ENCODE measurements at places on chromosomes 7 and 10. TPM values are rescaled to one million over a fixed set of nuclear protein-coding genes. Genes with fewer than 3 reads are reported as not detected.

- no peaks in the 10 kb centered on the region for H3K36me3 ChIP-seq
- H3K4me1 ChIP-seq: no peaks in the 10 kb centered on the region
- DNase-seq: no peak
- no peaks in the 10 kb centered on the region for H3K27me3 ChIP-seq
- H3K4me3 ChIP-seq: no peak overlapping the region
- no peak overlapping the region for H3K27ac ChIP-seq
Observed at GRCh38 chr7:40311307-40311706, 176.5 kb downstream of the SUGCT start.

- H3K36me3 ChIP-seq: no peaks in the 10 kb centered on the region
- no peak overlapping the region for H3K27ac ChIP-seq
- peak; percentile 40 for DNase-seq
- H3K27me3 ChIP-seq: no peaks in the 10 kb centered on the region
Observed at GRCh38 chr7:2986561-2986960, 57.1 kb downstream of the CARD11 start.

- peaks cover 19% of the 10 kb centered on the region for H3K36me3 ChIP-seq
- DNase-seq: no peak
- no peaks in the 10 kb centered on the region for H3K4me1 ChIP-seq
- H3K4me3 ChIP-seq: no peak overlapping the region
- H3K27ac ChIP-seq: no peak overlapping the region
- no peaks in the 10 kb centered on the region for H3K27me3 ChIP-seq
Observed at GRCh38 chr10:904403-904802, 27.1 kb downstream of the LARP4B start.

DNA sequence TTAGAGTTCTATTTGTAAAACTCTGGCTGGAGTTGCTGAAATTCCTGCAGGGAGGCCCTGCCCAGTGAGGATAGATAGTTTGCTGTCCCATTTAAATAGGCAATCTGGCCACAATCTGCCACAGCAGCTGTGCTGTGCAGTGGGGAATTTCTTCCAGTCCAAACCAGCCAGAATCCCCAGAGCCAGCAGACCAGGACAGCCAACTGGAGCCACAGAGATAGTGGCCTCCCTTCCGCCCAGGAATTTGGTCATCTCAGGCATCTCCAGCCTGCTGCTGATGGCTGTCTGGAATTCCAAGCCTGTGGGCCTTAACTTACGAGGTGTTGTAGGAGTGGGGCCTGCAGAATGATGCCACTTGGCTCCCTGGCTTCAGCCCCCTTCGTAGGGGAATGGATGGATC, 643.4 kb downstream of the DNAJB9 start:
- H3K36me3 ChIP-seq: no peaks in the 10 kb centered on the region
- no peaks in the 10 kb centered on the region for H3K4me1 ChIP-seq
- no peak for DNase-seq
- H3K27me3 ChIP-seq: no peaks in the 10 kb centered on the region
- H3K4me3 ChIP-seq: no peak overlapping the region
- no peak overlapping the region for H3K27ac ChIP-seq

DNA sequence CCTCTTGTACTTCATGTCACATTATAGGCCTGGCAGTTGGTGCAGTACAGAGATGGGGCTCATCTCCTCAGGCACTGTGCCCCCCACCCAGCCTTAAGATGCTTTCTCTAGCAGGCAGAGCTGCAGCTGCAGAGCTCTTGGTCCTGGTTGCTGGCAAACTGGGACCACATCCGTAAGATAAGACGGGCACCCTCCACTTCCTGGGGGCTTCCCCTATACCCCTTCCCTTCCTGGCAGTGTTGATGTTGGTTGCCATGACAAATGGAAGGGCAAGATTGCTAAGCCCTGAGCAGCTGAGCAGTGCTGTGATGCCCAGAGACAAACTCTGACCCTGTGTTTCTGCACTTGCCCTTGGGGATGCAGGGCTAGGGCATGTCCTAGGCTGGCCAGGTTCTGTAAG, 103.4 kb upstream of the ANLN start:
- H3K27me3 ChIP-seq: no peaks in the 10 kb centered on the region
- peaks cover 26% of the 10 kb centered on the region for H3K4me1 ChIP-seq
- no peak overlapping the region for H3K4me3 ChIP-seq
- no peak for DNase-seq
- H3K27ac ChIP-seq: no peak overlapping the region

The CYP2C19 gene
- total RNA-seq: not detected

Measured in upper lobe of right lung (tissue), 1 donor.